CD4-positive, alpha-beta T cell treated with Interleukin-15 for 1 hour (primary cell): ENCODE measurements at places on chromosomes 16 and 17.

GRCh38 chr17:74373838-74374606 lies 6.7 kb downstream of the GPR142 start:
- DNase-seq: no peak

GRCh38 chr16:89187032-89187769 lies 13.1 kb downstream of the SLC22A31 start:
- DNase-seq: no peak

DNA sequence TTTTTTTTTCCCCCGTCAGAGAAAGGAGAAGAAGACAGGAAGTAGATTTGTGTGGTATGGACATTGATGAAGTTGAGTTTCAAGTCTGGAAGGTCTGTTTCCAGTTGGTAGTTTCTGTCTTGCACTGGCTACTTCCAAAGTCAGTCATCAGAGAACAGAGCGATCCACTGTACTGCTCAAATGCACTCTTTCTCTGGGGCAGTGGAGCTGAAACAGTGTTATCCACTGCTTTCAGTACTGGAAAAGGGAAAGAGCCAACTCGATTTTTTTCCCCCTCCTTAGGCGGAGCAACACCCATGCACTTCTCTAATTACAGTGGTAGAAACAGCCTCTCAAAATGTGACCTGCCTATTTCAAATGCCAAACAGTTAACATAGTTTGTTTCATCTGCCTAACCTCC lies 7.4 kb downstream of the PRKCA start:
- DNase-seq: no peak

DNA sequence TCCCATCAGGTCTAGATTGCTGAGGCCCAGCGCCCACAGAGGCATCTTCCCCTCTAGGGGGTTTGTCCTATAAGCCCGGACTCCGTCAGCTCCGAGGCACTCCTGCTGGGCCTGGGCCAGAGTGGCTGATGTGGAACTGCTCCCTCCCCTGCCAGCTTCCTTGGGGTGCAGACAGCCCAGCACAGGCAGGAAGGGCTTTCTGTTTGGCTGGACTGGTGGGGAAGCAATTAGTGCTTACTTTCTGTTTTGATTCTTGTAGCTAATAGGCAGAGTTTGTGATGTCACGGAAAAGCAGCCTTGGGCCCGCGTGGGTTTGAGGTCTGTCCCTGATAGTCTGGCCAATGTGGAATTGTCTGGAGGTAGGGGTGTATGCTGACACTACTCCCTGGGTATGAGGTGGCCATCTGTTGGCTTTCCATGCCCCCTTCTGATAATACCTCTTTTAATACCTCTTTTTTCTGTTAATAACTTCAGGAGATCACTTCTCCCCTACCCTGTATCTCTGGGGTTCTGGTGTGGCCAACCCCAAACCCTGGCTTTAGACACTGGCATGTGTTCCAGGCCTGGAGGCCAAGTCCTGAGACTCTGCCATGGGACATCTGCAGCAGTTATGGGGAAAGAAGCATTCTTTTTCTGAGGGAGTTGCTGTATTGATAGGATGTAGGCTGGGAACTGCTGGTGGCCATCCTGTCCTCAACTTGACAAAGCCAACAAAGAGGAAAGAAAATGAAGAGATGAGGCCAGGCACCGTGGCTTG lies 190.9 kb downstream of the RAB11FIP4 start:
- DNase-seq: peak; percentile 60

DNA sequence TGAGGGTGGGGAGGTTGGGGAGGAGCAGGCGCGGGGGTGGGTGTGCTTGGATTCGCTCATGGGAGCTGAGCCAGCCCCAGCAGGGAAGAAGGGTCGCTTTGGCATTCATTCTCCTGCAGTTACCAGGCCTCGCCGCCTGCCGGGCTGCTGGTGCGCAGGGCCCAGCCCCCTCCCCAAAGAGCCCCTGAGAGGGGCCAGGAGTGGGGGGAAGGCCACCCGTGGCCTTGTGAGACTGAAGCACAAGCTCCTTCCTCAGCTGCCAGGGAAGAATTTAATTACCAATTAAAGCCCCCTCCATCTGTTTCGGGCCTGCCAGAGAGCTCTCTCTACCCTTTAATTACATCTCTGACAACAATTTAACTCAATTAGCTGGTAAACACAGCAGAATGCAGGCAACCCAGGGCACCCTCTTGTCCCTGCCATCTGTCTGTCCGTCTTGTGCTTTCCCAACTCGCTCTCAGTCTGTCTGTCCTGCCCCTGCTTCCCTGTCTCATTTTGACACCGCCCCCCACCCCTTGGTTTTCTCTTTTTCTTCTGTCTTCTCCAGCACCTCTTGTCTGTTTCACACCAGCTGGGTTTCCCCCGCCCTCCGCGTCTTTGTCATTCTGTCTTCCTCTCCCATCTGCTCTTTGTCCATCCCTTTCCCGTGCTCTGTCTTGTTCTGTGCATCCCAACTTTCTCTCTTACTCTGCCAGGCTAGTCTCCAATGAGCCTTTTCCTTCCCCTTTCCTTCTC lies 32.7 kb downstream of the CDK5RAP3 start:
- DNase-seq: no peak

- no peak for DNase-seq
Observed at GRCh38 chr16:57577214-57577613, 34.8 kb downstream of the ADGRG5 start.

DNA sequence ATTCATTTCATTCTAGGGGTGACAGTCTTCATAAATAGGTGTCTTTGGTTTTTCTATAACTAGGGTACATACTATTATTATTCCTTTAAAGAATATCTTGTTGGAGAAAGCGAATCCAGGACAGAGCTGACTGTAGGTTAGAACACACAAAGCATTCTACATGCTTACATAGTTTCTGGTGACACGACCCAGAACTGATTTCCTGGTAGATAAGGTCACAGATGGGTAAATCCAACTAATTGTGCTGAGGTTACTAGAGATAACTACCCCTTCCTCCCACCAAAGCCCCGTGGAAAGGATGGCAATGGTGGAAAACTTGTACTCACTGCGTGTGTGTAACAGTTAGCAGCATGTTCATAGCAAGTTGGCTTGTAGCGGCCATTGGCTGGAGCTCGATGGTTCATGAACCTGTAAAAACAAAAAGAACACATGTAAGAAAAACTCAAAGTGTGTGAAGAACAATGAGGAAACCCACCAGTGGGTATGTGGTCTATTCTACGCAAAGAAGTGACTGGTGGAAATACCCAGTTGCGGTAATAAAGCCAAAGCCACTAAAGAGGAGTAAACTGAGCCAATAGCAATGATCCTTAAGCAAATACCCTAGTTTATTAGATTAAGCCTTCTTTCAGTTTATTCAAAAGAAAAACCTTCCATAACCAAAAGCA lies 7.7 kb downstream of the MMD start:
- DNase-seq: no peak

DNA sequence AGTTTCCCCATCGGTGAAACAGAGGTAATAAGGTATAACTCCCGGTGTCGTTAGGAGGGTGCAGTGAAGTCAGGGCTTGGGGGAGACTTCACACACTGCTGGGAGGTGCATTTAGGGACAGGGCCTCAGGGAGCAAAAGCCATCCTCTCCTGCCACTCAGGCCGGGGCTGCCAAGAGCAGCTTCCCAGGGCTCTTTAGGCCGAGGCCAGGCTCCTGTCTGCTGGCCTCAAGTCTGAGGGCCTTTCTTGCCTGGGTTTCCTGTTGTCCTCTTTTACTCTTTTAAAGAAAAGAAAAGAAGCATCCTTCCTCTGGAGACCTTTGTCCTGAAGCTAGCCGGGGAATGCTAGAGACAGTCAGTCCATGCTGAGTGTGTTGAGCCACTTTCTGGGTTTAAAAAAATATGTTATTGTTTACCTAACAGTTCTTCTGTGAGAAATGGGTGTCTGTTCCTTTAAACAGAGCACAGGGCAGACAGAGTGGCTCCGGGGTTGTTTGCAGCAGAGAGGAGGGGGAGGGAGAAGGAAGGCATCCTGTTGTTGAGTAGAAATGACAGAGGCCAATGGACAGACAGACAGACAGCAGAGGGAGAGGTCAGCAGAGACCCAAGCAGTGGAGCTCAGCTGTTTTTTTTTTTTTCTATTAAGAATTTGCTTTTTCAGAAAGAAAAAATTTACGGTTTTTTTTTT lies 79.1 kb downstream of the C17orf67 start:
- DNase-seq: no peak

DNA sequence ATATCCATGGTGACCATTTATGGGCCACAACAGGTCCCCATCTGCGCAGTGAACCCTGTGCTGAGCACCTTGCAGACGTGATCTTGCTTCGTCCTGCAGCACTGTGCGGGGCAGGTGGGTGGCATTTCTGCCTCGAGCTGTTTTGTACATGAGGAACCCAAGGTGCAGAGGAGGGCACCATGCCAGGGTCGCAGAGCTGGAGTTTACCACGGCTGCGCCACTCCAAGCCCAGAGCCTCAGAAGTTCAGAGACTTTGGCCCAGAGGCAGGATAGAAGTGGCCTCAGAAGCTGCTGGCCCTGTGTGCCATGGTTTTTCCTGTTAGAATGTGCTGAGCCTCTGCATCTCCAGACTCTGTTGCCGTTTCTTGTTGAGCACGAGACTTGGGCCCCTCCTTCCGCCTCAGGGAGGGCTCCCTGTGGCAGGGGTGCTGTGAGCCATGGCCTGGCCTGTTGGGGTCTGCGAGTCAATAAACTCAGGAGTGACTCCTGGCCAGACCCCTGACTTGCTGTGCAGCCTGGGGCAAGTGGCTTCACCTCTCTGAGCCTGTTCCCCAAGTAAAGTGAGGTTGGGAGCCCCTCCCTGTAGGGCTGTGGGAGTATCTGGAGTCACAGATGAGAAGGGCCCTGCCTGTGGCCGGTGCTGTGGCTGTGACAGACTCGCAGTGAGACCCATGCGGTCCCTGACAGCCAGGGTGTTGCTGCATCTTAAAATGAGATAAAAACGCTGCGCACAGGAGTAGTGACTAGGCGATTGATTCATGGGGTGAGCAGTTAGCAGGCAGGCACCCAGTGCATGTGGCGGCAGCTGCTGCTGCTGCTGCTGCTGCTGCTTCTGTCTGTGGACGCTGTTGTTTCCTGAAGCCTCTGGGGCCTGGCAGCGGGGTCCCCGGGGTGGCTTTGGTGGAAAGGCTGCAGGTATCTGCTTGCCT lies 11.8 kb downstream of the MAP2K3 start:
- no peak for DNase-seq

DNA sequence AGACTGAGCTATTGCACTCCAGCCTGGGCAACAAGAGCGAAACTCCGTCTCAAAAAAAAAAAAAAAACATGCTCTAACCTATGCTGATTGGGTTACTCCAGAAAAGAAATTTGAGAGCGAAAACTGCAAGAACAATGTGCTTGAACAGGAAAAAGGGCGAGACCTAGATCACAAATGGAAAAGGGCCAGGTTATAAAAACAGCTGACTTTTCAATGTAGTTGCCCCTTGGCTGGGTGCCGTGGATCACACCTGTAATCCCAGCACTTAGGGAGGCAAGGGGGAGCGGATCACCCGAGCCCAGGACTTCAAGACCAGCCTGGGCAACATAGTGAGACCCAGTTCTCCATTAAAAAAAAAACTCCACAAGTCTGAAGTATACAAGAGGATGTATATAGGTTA lies 48.8 kb downstream of the MRM3 start:
- DNase-seq: no peak

GRCh38 chr16:3638916-3639644 lies 15.4 kb upstream of the DNASE1 start:
- DNase-seq: no peak

DNA sequence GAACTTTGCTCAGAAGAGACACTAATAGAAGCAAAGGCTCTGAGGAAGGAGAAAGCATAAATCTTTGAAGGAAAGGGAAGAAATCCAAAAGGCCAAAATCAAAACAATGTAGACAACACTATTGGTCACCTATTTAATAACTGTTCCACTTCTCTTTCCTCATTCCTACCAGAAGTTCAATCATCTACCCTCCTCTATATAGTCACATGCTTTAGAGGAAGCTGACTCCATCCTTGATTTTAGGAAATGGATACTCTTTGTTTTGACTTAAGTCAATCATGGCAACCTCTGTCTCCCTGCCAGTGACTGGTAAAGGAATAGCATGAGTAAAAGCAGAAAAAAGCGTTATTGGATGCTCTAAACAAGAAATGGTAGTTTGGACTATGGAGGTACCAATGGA lies 7.3 kb downstream of the BRIP1 start:
- no peak for DNase-seq

DNA sequence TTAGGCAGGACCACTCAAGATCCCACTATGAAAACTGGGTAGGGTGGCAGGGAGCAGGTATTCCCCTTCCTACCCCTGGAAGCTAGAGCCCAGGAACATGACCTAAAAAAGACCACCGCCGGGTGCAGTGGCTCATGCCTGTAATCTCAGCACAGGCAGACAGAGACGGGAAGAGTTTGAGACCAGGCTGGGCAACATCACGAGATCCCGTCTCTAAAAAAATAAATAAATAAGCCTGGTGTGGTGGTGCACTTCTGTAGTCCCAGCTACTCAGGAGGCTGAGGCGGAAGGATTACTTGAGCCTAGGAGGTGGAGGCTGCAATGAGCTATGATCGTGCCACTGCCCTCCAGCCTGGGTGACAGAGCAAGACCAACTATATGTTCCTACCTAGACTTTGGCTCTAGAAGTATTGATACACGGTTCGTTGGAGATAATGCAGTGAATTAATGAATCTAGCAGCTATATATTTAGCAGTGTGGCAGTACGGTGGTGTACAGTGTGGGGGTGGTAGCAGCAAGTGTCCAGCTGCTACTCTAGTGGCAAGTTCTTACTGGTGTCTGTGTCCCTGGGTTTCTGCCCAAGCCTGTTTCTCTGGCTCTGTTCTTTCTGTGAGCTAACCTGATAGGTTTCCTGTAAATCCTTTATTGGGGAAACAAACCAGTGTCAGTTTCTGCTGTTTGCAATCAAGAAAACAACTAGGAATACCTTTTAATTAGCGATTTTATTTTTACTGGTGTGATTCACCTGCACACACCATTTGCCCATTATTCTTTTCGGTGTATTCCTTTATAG lies 3.3 kb upstream of the USP31 start:
- DNase-seq: no peak

GRCh38 chr17:57833179-57833939 lies 16.5 kb downstream of the MRPS23 start:
- DNase-seq: peak; percentile 59

GRCh38 chr17:77748436-77748835 lies 210.1 kb upstream of the TNRC6C start:
- no peak for DNase-seq

- no peak for DNase-seq
Observed at GRCh38 chr16:85527767-85528297, 85.3 kb upstream of the GSE1 start.

DNA sequence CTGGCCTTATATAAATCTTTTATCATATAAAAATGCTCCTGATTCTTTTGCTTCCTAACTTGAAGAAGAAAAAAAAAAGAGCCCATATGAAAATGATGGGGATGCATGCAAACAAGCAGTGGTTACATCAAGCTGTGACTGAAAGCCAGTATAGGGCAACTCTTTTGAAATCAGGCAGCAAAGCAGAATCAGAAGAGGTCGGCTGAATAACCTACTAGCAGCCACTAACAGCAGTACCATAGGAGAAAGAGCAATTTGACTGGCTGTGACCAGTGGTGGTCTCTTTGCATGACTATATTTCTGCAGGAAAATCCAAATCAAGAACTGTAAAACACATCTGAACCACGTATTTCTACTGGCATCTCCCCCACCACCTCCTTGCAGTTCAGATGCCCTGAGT lies 161.9 kb upstream of the C17orf78 start:
- DNase-seq: no peak

DNA sequence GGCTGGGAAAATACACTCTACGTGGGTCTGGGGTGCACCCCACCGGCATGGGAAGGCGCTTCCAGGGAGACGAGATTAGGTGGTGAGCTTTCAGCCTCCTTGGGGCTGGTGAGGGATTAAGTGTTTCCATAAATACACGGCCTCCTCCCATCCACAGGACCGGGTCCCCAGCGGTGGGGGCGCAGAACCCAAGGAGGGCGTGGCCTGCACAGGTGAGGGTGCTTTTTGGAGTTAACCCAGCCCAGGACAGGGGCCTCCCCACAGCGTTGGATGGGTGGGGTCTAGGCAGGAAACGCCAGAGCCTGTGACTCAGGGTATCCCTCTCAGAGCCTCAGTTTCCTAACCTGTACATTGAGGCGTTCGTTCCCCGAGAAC lies 1.1 kb downstream of the C16orf74 start:
- DNase-seq: no peak
